ENCODE measurements at places on chromosomes 5 and 9.

DNA sequence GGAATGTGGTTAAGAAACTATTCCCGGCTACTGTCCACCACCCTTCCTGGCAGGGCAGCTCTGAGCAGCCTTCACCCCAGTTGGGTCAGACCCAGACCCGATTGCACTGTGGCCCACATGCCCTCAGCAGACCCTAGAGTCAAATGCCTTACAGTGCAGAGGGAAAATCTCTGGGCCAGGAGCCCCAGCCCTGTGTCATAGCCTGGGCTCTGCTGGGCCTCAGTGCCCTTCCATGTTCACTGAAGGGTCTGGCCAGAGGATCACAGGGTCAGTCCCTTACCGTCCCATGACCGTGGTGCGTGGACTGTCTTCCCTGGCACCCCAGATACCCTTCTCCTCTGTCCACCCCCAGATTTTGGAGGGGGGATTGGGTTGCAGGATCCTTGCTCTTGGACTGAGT lies 73.5 kb upstream of the COL5A1 start:
- no peak for DNase-seq

GRCh38 chr5:170625221-170626165 lies 121.7 kb downstream of the KCNIP1 start:
- no peak for DNase-seq

DNA sequence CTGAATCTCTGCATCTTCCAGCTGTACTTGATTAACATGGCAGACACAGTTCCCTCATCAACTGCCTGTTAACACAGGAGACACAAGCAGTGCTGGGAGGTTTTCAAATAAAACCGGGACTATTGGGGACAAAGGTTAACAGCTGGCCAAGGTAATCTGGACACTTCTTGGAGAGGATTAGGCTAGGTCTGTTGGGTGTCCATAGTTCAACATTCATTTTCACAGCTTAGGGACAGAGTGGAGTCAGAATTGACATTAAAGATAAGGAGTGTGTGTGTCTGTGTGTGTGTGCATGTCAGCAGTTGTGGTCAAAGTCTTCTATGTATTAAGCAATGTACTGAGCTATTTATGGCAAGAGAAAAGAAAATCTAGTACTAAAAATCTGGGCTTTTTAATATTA lies 216.2 kb downstream of the MED10 start:
- DNase-seq, result no peak

- DNase-seq, result peak; percentile 80
These were observed 133.1 kb downstream of the GABBR2 start for GRCh38 chr9:98575379-98576346.

DNA sequence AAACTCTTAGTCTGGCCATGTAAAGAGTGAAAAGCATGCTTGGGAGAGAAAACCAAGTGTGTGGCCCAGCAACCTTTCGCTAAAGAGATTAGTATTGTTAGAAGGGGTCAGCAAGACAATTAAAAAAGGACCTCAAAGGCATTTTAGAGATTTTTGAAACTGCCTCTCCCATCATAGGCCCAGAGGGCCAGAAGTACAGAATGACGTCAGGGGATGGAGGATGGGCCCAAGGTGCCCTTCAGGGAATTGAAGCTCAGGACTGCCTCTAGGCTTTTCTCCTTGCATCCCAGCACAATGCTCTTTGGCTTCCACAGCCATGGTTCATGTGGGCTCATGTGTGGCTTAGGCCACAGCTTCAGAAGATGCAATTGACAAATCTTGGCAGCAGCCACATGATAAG lies 287.0 kb upstream of the COX7C start:
- DNase-seq, result no peak

- no peak for DNase-seq
These were observed 135.4 kb downstream of the RGS3 start for GRCh38 chr9:113598883-113599282.

DNA sequence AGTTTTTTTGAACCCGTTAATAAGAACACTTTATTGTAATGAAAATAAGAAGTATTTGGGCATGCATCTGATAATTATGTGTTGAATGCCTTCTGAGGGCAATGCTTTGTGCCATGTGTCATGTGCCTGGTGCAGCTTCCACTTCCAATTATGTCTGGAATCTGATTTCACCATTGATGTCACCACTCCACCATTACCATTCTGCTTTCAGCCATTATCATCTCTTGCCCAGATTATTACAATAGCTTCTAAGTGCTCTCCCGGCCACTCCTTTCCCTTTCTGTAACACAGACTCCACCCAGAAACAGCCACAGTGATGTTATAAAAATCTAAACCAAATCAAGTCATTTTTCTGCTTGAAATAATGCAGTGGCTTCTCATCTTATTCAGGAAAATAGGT lies 171.7 kb downstream of the C9orf152 start:
- no peak for DNase-seq

DNA sequence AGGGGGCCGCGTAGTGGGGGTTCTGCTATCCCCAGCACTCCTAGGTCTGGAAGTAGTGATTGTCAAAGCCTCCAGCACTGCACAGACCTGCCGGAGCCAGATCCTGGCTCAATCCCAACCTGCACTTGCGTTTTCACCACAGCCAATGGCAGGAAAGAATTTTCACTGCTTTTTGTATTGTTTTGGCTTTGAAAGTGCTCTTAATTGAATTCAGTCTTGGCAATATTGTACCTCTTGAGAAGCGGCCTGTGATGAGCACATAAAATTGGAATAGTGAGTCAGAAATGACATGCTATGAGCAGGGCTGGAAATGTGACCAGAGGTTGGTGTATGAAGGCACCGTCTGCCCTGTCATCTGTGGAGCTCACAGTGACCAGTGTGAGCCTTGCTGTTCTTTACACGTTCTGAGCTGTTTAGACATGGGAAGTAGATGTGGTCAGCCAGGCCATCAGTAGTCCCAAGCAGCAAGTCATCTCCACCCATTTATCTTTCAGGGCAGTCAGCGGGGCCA lies 41.5 kb downstream of the SECISBP2 start:
- DNase-seq, result no peak

DNA sequence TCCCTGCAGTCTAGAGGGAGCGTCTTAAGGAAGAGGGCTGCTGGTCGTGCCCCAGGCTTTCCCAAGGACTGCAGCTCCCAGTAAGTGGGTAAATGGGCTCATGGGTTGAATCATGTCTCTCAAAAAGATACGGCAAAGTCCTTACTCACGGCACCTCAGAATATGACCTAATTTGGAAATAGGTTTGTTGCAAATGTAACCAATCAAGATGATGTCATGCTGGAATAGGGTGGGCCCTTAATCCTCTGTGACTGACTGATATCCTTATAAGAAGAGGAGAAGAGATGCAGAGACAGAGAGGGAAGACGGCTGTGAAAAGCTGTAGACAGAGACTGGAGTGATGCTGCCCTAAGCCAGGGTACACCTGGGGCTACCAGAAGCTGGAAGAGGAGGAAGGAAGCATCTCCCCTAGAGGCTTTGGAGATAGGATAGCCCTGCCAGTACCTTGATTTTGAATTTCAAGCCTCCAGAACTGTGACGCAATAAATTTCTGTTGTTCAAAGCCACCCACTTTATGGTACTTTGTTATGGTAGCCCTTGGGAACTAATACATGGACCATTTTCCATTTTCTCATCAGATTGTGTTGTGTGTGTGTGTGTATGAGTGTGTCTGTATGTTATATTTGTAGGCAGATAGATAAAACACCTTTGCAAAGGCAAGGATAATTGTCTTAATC lies 15.0 kb downstream of the GALNT10 start:
- DNase-seq, result no peak

DNA sequence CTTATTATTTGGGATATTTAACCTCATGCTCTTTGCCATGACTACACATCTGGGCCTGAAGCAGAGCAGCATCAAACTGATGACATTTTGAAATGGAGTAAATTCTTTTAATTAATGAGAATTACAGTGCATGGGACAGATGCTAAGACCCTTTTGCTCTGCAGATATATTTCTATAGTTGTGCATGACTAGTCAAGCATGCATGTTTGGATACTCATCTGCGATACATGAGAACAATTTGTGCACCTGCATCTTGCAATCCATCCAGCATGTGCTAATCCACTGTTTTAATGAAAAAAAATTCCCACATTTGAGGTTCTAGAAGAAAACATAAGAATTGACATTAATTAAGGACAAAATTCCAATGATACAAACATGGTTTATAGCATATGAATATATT lies 1047.6 kb upstream of the ACO1 start:
- no peak for DNase-seq

DNA sequence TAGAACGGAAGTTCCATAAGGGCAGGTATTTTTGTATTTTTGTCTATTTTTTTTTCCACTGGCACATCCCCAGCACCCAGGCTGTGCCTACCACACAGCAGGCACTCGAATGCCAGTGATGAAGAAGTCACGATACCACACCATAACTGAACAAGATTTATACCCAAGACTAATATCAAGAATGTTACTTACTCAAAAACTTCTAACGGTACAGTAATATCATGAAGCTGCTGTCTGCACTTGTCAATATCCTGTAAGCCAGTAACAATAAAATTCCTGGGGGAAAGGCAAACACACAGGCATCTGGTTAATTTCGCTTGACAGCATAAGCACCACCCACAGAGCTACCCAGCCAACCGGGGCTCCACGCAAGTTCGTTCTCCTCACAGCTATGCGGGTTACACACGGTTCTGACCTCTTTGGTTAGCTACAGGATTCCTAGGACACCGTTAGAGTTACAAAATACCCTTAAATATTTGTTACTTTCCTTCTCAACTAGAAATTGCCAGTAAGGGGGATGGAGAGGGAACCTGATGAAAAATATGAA lies 1.3 kb downstream of the MED10 start:
- DNase-seq, result no peak

DNA sequence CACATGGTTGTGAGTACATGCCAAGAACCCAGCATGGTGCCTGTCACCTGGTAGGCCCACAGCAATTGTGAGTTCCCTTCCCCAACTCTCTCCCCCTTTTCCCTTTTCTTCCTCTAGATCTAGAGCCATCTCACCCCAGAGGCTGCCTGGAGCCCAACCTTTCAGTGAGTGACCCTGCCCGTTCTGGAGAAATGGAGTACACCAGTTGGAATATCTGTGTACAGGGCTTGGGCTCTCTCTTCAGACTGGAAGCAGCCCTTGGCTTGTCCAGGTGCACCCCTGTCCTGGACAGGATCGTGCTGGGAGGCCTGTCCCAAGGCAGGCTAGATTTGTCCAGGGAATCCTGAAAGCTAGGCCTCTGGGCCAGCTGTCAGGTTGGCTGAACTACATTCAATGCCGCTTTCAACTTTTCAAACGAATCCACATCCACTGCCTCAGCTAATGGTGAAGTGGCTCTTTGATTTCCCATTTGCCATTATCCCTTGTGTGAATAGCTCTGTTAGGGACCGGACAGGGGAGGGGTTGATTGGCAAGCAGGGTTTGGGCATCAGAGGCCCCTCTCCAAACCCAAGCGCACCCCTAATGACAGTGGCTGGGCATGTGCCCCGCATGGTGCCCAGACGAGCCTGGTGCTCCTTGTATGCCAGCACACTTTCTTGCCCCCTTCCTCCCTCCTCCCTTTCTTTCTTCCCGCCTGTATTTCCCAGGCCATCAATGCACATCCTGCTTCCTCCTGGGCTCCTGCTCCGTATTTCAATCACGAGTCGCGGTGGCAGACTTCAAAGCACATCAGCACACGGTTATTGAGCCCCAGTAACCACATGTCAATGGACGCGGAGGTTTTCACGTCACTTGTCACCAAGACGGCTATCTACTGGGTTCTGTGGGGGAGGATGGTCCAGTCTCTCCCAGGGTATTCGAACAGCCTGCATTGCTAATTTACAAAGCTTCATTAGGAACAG lies 211.2 kb downstream of the DAB2IP start:
- DNase-seq, result no peak

DNA sequence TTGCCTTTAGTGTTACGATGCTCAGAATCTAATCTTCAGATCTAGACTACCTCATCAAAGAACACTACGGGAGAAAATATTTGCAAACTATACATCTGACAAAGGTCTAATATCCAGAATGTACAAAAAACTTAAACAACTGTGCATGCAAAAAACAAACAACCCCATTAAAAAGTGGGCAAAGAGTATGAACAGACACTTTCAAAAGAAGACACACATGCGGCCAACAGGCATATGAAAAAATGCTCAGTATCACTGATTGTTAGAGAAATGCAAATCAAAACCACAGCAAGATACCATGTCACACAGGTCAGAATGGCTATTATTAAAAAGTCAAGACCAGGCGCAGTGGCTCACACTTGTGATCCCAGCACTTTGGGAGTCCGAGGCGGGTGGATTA lies 31.0 kb upstream of the MEGF9 start:
- no peak for DNase-seq

DNA sequence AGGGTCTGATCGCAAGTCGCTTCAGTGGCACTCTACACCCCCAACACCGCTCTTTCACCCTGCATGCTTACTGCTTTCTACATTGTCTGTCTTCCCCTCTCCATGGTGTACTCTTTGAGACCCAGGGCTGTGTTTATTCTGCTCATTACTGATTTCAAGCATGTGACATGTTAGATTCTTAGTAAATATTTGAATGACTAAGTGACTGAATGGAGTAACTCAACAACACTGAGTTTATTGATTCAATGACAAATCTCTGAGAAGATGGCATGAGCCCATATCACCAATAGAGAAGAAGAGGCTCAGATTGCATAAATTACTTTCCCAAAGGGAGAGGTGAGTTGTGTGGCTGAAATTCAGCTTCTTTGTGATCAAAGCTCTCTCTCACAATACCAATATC lies 89.7 kb upstream of the OSMR start:
- no peak for DNase-seq
